ENCODE measurements at places on chromosomes 3 and 15.

GRCh38 chr3:161274691-161275298, 53.7 kb downstream of the NMD3 start:
- DNase-seq = peak; percentile 40
- no peaks in the 10 kb centered on the region for H3K4me1 ChIP-seq

GRCh38 chr3:97763586-97764406, 762 bp upstream of the ARL6 start:
- peak overlapping the region; percentile 99 for H3K4me3 ChIP-seq
- H3K36me3 ChIP-seq = no peaks in the 10 kb centered on the region
- no peak for DNase-seq
- peaks cover 2% of the 10 kb centered on the region for H3K4me1 ChIP-seq

DNA sequence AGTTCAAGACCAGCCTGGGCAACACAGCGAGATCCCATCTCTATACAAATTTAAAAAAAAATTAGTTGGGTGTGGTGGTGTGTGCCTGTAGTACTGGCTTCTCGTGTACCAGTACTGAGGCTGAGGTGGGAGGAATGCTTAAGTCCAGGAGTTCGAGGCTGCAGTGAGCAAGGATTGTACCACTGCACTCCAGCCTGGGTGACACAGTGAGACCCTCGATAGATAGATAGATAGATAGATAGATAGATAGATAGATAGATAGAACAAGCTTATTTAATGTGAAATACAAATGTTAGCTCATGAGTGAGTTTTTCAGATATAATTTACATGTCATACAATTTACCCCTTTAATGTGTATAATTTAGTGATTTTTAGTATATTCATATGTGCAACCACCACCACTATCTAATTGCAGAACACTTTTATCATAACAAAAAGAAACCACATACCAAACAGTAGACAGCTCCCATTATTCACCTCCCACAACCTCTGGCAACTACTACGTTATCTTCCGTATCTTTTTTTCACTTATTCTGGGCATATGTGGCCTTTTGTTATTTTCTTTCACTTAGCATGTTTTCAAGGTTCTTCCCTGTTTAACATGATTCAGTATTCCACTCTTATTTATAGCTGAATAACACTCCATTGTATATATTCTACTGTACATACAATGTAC, 13.1 kb upstream of the PRRT3 start:
- no peaks in the 10 kb centered on the region for H3K4me1 ChIP-seq
- no peaks in the 10 kb centered on the region for H3K27me3 ChIP-seq
- H3K27ac ChIP-seq = no peak overlapping the region

DNA sequence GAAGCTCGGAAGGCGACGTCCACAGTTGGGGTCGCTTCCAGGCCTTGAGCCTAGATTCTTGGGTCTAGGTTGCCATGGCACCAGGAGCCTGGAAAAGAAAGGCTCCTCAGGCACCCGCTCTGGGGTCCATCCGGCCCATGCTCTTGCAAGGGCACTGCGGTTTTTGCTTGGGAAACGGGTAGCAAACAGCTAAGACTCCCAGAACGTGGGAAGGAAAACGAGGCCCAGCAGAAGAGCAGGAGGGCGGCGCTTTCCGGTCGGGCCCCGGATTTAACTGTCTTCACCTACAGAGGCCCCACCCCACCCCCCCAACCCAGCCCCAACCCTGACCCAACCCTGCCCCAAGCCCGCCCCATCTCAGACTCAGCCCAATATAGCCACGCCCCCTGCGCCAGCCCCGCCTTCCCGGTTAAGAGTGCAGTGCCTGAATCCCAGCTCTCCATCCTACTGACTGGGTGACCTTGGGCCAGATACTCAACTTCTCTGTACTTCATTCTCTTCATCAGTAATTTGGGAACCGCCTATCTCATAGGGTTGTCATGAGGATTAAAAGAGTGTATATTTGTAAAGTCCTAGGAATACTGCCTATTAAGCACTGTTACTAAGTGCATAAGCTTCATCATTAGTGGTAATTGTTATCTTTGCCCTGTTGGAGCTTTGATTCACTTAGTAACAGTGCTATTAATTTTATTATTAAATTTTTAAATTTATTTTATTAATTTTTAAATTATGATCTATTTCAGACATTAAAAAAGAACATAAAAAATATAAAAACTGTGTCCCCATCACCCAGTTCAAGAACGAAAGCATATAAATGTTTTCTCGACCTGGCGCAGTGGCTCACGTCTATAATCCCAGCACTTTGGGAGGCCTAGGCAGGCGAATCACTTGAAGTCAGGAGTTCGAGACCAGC, 28.4 kb upstream of the SMAD6 start:
- H3K4me1 ChIP-seq = no peaks in the 10 kb centered on the region
- H3K27ac ChIP-seq = no peak overlapping the region
- DNase-seq = no peak
- H3K27me3 ChIP-seq = no peaks in the 10 kb centered on the region

- no peaks in the 10 kb centered on the region for H3K27me3 ChIP-seq
- no peaks in the 10 kb centered on the region for H3K36me3 ChIP-seq
- H3K4me1 ChIP-seq = peaks cover 5% of the 10 kb centered on the region
- DNase-seq = no peak
- no peak overlapping the region for H3K27ac ChIP-seq
- no peak overlapping the region for H3K4me3 ChIP-seq
Measured at GRCh38 chr3:111648991-111649579, 53.9 kb upstream of the ZBED2 start.

DNA sequence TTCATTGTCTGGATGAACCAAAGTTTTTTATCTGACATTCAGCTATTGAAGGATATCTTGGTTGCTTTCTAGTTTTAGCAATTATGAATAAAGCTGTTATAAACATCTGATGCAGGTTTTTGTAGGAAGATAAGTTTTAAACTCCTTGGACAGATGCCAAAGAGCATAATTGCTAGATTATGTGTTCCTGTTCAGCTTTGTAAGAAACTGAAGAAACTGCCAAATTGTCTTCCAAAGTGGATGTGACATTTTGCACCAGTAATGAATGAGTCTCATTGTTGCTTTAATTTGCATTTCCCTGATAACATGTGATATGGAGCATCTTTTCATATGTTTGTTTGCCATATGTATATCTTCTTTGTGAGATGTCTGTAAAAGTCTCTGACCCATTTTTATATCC, 239.9 kb upstream of the TTC14 start:
- no peaks in the 10 kb centered on the region for H3K4me1 ChIP-seq
- H3K36me3 ChIP-seq = no peaks in the 10 kb centered on the region
- H3K4me3 ChIP-seq = no peak overlapping the region
- no peak overlapping the region for H3K27ac ChIP-seq

- H3K36me3 ChIP-seq = peaks cover 30% of the 10 kb centered on the region
- no peak overlapping the region for H3K27ac ChIP-seq
- no peak overlapping the region for H3K4me3 ChIP-seq
- H3K4me1 ChIP-seq = no peaks in the 10 kb centered on the region
- H3K27me3 ChIP-seq = no peaks in the 10 kb centered on the region
- no peak for DNase-seq
Measured at GRCh38 chr15:39969002-39969394, 35.1 kb downstream of the EIF2AK4 start.

DNA sequence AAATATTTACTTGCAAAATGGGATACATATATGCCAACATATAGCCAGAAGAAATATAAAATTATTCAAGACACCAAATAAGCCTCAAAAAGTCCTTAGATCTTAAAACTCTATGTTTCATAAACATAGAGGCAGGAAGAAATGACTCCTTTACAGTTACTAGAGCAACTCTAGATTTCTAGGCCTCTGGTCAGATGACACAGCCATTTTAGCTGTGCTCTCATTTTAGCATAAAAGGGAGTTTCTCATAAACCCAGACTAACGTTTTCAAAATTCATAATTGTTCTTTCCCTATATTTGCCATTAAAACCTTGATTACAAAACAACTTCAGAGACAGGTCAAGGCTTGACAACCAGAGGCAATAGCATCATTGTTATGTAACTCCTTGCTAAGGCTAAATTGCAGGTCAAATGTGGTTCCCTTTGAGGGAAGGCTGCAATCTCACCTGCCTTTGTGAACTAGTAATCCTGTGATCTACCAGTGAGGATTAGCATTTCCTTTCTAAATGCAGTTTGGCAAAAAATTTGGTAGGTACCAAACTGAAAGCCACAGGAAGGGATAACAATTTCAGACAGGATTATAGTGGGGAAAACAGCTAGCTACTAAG, 8.2 kb downstream of the THOC7 start:
- H3K4me3 ChIP-seq = no peak overlapping the region
- no peak overlapping the region for H3K27ac ChIP-seq
- no peaks in the 10 kb centered on the region for H3K27me3 ChIP-seq
- H3K36me3 ChIP-seq = no peaks in the 10 kb centered on the region
- no peaks in the 10 kb centered on the region for H3K4me1 ChIP-seq
- no peak for DNase-seq

DNA sequence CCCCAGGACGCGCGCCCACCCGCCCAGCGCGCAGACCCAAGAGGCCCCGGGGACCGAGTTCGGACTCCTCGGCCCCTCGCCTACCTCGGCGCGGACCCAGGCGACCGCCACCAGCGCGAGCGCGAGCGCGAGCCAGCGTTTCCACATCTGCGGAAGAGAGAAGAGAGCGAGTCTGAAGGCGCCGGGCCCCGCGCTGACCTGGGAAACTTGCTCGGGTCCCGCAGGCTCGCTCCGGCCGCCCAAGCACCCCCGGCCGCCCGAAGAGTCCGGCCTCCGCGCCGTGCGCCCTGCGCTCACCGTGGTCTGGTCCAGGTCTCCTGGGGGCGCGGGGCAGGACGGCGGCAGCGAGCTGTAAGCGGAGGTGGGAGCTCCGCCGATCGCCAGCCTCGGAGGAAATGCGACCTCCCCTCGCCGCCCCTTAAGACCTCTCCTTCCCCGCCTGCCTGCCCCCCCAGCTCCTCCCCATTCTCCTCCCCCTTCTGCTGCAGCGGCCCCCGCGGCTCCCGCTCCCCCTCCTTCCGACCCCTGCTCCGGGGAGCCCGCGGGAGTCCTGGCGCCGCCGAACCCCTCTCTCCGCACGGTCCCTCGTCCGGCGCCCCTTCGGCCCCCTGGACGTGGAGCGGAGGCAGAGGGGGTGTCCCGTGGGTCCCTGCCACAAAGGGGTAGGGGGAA, at the start of gene FSTL1:
TSS of gene FSTL1 (minus strand) at position 393 of the 672 bp plus-strand sequence. CDS start at position 147, 246 bp downstream.
- peak within 1 kb of the TSS; percentile 65 for H3K4me3 ChIP-seq
- peaks cover 13% of the 10 kb centered on the region for H3K4me1 ChIP-seq
- no peaks in the 10 kb centered on the region for H3K27me3 ChIP-seq
- H3K36me3 ChIP-seq = no peaks in the 10 kb centered on the region

- no peak overlapping the region for H3K27ac ChIP-seq
- H3K27me3 ChIP-seq = no peaks in the 10 kb centered on the region
- no peaks in the 10 kb centered on the region for H3K4me1 ChIP-seq
- H3K36me3 ChIP-seq = no peaks in the 10 kb centered on the region
- no peak for DNase-seq
Measured at GRCh38 chr3:130761730-130762311, 15.2 kb upstream of the PIK3R4 start.

GRCh38 chr15:40061212-40061901, 22.4 kb upstream of the SRP14 start:
- H3K4me3 ChIP-seq = no peak overlapping the region
- no peaks in the 10 kb centered on the region for H3K4me1 ChIP-seq
- H3K27me3 ChIP-seq = no peaks in the 10 kb centered on the region

GRCh38 chr3:119322835-119323722, 28.9 kb downstream of the ARHGAP31 start:
- no peaks in the 10 kb centered on the region for H3K36me3 ChIP-seq
- H3K27ac ChIP-seq = peak overlapping the region; percentile 76
- no peaks in the 10 kb centered on the region for H3K4me1 ChIP-seq
- H3K27me3 ChIP-seq = no peaks in the 10 kb centered on the region
- H3K4me3 ChIP-seq = peak overlapping the region; percentile 56

- H3K4me1 ChIP-seq = no peaks in the 10 kb centered on the region
- H3K4me3 ChIP-seq = no peak overlapping the region
- no peak overlapping the region for H3K27ac ChIP-seq
- no peaks in the 10 kb centered on the region for H3K36me3 ChIP-seq
Measured at GRCh38 chr3:136161516-136161915, 34.6 kb downstream of the MSL2 start.

GRCh38 chr3:154139996-154140436, 18.8 kb downstream of the ARHGEF26 start:
- no peak for DNase-seq
- H3K27me3 ChIP-seq = no peaks in the 10 kb centered on the region
- no peak overlapping the region for H3K27ac ChIP-seq
- H3K4me3 ChIP-seq = no peak overlapping the region
- no peaks in the 10 kb centered on the region for H3K4me1 ChIP-seq

- H3K4me1 ChIP-seq = no peaks in the 10 kb centered on the region
- H3K27me3 ChIP-seq = no peaks in the 10 kb centered on the region
- H3K36me3 ChIP-seq = no peaks in the 10 kb centered on the region
- H3K27ac ChIP-seq = no peak overlapping the region
- no peak for DNase-seq
Measured at GRCh38 chr3:459311-459670, 262.7 kb downstream of the CHL1 start.

GRCh38 chr3:131957980-131958379, 76.8 kb downstream of the CPNE4 start:
- no peaks in the 10 kb centered on the region for H3K4me1 ChIP-seq
- no peak overlapping the region for H3K4me3 ChIP-seq
- H3K27ac ChIP-seq = no peak overlapping the region
- no peak for DNase-seq

- H3K4me1 ChIP-seq = no peaks in the 10 kb centered on the region
- H3K36me3 ChIP-seq = no peaks in the 10 kb centered on the region
- no peak overlapping the region for H3K4me3 ChIP-seq
- no peak overlapping the region for H3K27ac ChIP-seq
- H3K27me3 ChIP-seq = no peaks in the 10 kb centered on the region
Measured at GRCh38 chr3:74801924-74802323, 187.5 kb upstream of the CNTN3 start.

GRCh38 chr3:14358426-14359211, 43.8 kb upstream of the SLC6A6 start:
- no peaks in the 10 kb centered on the region for H3K27me3 ChIP-seq
- DNase-seq = peak; percentile 61
- H3K27ac ChIP-seq = no peak overlapping the region
- H3K4me1 ChIP-seq = no peaks in the 10 kb centered on the region
- H3K4me3 ChIP-seq = no peak overlapping the region

GRCh38 chr15:58559904-58560588, 128.3 kb downstream of the LIPC start:
- no peaks in the 10 kb centered on the region for H3K27me3 ChIP-seq
- H3K4me3 ChIP-seq = no peak overlapping the region
- H3K36me3 ChIP-seq = no peaks in the 10 kb centered on the region
- H3K27ac ChIP-seq = no peak overlapping the region

Measured in kidney (tissue), 22 donors.